ENCODE measurements at places on chromosomes 3 and 15.

DNA sequence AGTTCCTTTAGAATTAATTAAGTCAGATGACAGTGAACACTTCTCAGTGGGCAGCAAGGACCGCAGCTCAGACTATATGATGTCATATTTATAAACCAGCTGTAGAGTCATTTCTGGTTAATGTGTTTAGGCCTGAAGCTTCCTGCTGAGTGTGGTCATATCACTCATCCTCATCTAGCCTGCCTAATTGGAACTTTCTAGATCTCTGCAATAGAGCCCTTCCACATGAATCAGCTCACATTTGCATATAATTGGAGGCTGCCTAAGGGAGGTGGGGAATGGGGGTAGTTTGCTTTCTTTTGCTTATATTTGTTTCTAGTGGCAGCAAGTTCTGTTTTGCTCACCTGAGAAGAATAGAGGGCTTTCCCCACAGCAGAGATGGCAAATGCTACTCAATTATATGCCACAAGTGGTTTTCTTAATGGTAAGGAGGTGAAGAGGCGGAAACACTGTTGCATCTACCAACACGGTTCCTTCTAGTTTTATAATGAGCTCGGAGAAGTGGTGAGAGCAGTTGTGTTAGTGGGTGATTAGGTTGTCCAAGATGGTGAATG is 148.1 kb downstream of the KLHL25 start:
- no peak for DNase-seq

GRCh38 chr15:81529481-81529880 is 155.5 kb upstream of the TMC3 start:
- no peak for DNase-seq

- no peak for DNase-seq
Observed at GRCh38 chr3:17070161-17070959, 185.6 kb downstream of the PLCL2 start.

GRCh38 chr15:100180921-100181320 is 160.9 kb downstream of the ADAMTS17 start:
- no peak for DNase-seq

GRCh38 chr15:31487811-31488436 is 161.3 kb downstream of the KLF13 start:
- no peak for DNase-seq

GRCh38 chr3:179451265-179452175 is at the start of gene GNB4:
TSS of gene GNB4 (minus strand) at chr3:179451470. CDS start at chr3:179426200, 25,270 bp downstream.
- peak; percentile 62 for DNase-seq

DNA sequence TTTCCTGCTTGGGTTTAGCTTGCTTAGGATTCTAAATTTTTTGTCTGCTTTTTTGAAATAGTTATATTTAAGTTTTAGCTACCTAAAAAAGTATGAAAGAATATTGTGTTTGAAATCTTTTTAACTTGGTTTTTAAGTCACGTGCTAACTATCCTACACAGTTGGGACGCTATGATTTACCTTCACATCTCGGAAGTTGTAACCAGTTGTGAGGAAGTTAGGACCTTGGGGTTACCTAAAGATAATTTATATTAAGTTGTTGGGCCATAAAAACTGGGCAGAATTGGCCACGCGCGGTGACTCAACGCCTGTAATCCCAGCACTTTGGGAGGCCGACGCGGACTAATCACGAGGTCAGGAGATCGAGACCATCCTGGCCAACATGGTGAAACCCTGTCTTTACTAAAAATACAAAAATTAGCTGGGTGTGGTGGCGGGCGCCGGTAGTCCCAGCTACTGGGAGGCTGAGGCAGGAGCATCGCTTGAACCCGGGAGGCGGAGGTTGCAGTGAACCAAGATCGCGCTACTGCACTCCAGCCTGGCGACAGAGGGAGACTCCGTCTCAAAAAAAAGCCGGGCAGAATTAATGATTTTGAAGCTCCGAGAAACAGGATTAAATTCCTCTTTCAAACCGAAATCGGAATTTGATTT is 1.0 kb downstream of the ZFAND6 start:
- no peak for DNase-seq

GRCh38 chr15:51155891-51156290 is 61.2 kb upstream of the TNFAIP8L3 start:
- no peak for DNase-seq

GRCh38 chr15:85793641-85794597 is 806 bp downstream of the KLHL25 start:
- DNase-seq, result no peak

DNA sequence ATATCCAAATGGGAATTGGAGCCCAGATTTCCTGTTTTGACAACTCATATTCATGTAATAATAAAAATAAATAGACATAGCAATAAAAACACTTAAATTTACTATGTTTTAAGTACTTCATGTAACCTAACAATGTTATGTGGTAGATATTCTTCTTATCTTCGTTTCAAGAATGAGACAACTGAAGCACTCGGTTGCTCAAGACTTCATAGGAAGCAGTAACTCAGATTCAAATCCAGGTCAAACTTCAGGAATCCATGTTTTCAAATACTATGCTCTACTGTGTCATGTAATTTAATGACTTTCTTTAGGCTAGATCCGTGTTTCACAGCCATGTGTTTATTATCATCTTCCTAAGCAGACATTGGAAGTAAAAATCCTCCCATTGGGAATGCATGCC is 492.2 kb downstream of the CNTN3 start:
- no peak for DNase-seq

DNA sequence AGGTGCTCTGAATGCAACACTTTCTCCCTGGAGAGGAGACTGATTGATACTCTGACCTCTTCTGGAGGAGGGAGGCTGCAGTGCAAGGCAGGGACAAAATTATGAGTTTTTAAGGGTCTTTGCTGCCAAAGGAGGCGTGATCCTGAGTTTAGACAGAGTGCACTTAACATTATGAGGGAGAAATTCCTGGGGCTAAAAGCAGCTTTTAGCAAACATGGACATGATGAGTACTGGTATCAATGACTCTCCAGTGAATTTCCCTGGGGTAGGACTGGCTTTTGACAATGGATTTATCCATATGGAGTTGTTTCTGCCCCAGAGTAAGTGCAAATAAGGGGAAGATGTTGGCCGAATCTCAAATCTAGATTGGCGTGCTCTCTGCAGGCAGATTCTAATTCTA is 133.1 kb downstream of the THSD4 start:
- DNase-seq, result no peak

GRCh38 chr3:156825795-156826143 is 384 bp upstream of the LEKR1 start:
- no peak for DNase-seq

- no peak for DNase-seq
Observed at GRCh38 chr15:100457201-100457600, 71.5 kb downstream of the CERS3 start.

- no peak for DNase-seq
Observed at GRCh38 chr3:122691195-122691594, 10.6 kb downstream of the PARP14 start.

DNA sequence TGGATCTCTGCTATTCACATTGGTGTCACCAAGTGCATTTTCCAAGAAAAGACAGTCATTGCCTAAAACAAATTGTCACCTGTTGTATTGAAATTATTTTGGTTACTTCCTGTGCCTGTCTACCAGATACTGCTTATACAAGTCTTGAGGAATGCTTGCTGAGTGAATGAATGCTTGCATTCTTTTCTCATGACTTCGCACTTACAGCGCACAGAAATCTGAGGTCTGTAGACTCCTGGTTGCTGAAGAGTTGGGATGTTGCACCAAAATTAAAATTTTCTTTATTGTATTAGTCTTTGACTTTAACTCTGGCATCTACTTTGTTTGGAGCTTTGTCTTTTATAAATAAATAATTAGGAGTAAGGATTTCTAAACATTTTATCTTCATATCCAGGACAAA is 28.4 kb downstream of the SH3GL3 start:
- DNase-seq, result no peak

GRCh38 chr3:174495928-174496327 is 363.2 kb upstream of the NAALADL2 start:
- DNase-seq, result no peak

DNA sequence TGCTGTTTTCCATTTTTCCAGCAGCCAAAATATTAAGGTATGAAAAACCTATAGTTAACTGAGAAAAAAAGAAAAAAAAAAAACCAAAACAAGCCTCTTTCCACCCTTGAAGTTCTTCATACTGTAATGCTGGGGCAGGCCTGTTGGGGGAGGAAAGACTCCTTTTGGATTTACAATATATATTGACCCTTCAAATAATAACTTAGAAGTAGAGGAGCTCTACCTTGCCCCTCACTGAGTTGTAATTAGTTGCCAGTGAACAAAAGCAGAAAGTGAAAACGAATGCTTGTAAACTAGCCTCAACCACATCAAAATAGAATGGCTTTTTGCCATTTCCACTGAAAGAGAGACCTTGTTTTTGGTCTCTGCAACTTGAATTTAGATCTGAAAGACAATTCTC is 326.6 kb downstream of the NR2F2 start:
- DNase-seq, result no peak

GRCh38 chr3:7242303-7242635 is 381.4 kb downstream of the GRM7 start:
- DNase-seq, result no peak

DNA sequence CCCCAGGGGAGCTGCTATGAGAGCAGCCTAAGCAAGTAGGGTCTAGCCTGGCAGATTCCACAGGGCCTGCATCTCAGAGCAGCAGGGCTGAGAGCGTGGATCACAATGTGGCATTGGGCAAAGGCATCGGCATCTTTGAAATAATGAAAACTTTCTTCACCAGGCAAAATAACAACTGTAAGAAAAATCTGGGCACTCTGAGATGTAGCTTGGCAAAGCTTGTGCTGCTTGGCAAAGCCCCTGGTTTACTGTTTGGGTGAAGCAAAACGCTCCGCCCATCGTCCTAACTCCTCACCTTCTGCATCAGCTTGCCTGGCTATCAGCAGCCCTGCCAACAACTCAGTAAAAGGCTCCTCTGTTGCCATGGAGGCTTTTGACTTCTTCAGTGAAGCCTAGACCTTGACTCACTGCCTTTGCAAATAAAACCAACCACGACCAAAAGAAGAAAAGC is 212.8 kb upstream of the EIF1B start:
- DNase-seq, result no peak

GRCh38 chr15:74954515-74954914 is 2.1 kb downstream of the RPP25 start:
- peak; percentile 96 for DNase-seq

GRCh38 chr3:71760140-71760539 is 6.5 kb downstream of the GPR27 start:
- no peak for DNase-seq

GRCh38 chr15:73947651-73948050 is 21.4 kb downstream of the LOXL1 start:
- DNase-seq, result no peak

GRCh38 chr3:58575971-58576652 is 1.1 kb downstream of the FAM107A start:
- no peak for DNase-seq

DNA sequence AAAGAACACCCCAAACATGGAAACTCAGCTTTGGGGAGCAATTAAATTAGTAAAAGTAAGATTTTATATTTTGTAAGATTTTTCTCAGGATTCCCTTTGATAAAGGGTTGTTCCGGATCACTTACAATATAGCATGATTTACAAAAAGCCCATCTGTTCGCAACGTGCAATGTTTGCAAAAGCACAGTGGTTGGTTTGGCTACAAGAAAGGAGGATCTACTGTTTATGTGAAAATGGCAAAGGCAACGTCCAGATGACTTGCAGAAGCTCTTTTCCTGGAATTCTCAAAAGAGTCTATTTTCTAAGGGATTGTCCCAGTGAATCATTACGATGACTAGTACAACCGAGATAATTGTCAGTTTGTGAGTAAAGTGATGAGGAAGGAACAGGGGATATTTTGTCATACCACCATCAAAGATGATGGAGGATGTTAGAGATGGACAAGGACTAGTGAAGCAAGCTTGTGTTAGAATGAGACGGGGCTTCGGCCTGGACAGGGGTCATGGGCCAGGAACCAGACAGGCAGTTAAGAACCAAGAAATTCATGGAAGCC is 71.6 kb downstream of the CRYGS start:
- no peak for DNase-seq

GRCh38 chr3:126925411-126926171 is 57.3 kb upstream of the PLXNA1 start:
- DNase-seq, result no peak

DNA sequence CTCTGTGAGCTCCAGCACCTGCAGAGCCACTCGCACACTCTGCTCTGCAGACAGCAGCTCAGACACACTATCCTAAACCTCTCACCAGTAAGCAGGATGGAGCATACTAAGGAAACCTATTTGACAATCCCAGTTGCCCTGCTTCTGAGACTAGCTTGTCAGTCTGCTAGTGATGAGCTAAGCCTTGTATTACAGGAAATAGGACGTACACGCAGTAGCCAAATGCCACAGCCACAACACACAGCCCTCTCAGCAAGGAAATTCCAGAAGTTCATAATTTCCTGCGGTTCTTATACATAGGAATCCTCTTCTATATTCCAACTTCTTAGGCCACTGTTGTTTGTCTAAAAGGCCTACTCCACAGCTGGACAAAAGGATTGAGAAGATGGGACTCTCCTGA is 74.5 kb downstream of the MYLK start:
- no peak for DNase-seq

DNA sequence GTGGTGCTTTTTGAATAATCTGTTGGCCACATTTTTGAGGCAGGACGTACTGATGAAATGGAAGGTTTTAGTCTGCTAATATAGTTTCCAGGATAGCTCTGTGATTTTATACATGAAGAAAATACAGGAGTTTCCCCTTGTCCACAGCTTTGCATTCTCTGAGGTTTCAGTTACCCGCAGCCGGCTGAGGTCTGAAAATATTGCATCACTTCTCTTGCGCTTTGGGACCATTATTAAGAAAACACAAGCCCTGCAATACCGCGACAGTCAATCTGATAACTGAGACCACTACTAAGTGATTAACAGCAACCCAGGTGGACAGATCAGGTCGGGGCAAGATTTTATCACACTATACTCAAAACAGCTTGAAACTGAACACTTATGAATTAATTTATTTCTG is 33.0 kb downstream of the BLM start:
- DNase-seq, result no peak

DNA sequence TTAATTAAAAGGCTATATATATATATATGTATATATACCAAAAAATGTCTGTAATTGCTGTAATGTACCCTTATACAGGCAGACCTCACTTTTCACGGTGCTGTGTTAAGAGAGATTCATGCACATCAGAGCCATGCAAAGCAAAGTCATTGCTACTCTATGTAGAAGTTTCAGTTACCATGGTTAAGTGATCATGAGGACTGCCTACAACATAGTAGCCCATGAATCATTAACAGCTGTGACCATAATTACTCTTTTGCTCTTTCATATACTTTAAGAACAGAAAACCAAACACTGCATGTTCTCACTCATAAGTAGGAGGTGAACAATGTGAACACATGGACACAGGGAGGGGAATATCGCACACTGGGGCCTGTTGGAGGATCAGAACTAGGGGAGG is 225.3 kb upstream of the EPHA3 start:
- DNase-seq, result no peak

DNA sequence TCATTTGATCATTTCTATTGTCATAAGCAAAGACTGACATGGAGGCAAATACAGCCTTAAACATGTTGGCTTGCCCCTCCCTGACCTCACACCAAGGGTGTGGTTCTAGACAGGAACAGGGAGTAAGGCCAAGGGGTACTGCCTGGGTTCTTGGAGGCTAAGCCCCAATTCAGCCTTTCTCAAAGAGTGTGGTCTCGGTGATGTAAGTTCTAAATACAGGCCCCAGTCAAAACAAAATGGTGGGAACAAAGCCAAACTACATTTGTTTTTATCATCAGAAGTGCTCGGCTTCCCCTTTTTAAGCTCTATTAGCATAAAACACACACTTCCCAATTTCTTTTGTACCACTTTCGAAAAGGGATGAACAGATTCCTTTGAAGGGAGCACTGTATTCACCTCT is 129.5 kb downstream of the ATP8B4 start:
- DNase-seq, result no peak

GRCh38 chr3:184275961-184276910 is at the start of gene ECE2:
TSS of gene ECE2 (plus strand) at chr3:184276022. CDS start at chr3:184276154, 132 bp downstream.
- no peak for DNase-seq

All from CMK (cell line).